ENCODE measurements at places on chromosomes 4 and X.

DNA sequence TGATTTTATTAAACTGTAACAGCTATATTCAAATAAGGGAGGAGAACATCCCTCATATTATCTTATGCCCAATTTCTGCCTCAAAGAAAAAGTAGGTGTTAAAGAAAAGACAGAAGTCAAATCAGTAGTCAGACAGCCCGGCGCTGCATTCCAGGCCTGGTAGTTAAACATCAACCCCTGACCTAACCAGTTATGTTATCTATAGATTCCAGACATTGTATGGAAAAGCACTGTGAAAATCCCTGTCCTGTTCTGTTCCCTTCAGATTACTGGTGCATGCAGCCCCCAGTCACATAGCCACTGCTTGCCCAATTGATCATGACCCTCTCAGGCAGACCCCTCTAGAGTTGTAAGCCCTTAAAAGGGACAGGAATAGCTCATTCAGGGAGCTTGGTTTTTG, 269.9 kb upstream of the GALNT7 start:
- DNase-seq, result no peak

DNA sequence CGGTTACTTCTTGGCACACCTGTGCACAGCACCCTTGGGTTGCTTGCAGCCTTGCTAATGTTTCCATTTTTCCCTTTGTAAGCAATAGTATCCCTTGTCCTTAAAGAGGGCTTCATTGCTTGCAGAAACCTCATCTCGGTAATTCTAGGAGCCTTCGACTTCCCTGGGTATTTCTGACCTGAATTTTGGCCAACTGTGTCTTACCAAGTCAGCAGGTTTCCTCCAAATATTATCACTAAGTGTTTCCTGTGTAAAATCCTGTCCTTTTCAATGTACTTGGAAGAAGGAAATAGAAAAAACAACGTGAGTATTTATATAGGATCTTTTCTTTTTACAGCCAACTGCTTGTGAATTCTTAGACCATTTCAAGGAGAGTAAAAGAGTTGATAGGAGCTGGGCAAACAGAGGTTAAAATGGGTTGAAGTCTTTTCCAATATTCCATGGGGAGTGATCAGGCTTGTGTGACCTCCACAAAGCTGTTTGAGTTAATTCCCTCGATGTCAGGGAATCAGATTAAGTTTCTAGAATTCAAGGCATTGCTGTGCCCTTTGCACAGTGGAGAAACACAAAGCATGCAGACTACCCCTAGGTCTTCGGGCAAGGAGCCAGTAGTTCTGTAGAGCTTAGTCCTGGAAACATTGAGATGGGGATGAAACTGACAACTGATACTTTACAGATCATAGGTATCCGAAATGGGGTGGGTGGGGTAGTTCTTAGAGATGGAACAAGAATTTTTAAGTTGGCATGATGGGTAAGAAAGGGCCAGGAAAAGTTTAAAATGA, 209.9 kb downstream of the CPE start:
- DNase-seq, result no peak

DNA sequence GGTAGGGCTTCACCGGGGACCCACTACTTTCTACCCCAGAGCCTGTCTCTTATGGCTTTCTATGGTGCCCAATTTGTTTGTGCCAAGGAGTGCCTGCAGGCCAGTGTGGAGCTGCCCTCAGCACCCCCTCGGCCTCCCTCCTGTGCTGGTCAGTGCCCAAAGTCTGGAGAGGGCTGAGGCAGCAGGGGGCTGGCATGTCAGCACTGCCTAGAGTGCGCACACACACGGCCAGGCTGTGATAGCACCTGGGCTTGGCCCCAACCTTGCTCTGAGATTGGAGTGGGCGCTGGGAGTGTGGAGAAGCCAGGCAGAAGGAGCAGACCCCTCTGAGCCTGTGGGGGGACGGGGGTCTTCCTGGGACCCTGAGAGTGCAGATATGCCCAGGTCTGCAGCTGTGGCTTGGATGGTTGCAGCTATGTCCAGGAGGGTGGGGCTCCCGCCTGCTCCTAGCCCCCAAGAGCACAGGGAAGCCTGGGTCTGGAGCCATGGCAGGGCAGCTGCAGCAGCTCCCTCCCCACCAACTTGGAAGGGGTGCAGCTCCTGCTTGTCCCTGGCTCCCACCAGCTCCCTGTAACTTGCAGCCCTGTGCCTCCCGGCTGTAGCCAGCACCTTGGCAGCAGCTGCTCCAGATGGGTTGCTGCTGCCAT, 46.3 kb downstream of the GAGE1 start:
- DNase-seq, result no peak

GRCh38 chr4:119212964-119213606, 572 bp downstream of the USP53 start:
- DNase-seq, result peak; percentile 45

- no peak for DNase-seq
Observed at GRCh38 chr4:110977554-110977953, 354.7 kb upstream of the PITX2 start.

GRCh38 chr4:118213101-118213500, 139.7 kb downstream of the PRSS12 start:
- no peak for DNase-seq

DNA sequence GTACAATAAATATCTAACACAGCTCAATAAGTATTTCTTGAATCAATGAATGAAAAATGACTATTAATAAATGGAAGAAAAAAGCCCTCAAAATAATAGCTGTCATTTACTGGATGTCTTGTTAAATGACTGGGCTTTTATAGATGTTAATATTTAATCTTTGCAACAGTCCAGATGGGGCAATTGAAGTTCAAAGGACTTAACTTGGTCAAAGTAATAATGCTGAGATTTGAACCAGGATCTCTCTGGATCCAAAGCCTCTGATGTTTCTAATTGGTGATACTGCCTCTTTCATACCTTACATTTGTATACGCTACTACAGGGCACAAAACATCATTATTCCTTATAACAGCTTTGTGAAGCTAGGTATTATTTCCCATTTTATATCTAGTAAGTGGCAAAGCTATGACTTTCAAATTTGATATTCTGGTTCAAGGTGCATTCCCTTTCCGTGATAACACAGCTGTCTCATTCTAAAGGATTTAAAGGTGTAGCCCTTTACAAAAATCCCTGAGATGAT, 72.6 kb downstream of the DCK start:
- no peak for DNase-seq

GRCh38 chr4:7807351-7807921, 132.2 kb downstream of the AFAP1 start:
- DNase-seq, result no peak

DNA sequence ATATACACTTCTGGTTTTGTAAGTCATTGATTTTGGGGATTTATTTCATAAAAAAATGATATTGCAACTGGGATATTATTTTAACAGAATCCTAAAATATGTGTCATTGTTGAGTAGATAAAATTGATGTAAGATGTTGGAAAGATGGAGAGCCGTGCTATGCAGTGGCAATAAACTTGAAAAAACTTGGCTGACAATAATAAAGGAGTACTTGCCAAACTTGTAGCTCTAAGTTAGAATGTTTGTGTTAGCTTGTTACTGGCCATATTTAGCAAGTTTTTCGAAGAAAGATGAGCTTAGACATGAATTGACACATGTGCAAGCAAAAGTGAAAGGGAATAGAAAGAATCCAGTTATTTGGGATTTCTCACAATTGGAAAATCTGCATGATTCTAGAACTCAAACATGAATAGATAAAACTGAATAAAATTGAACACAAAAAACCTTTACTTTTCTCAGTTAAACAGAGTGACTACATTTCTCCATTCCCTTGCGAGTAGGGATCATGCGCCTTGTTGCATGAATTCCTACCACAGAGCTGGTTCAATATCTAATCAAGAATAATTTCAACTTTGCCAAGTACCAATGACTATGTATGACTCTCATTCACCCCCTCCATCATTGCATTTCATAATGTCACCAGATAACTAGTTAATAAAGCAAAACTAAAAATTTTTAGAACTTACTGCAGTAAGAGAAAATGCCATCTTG, 327.8 kb downstream of the CAMK2D start:
- no peak for DNase-seq

- no peak for DNase-seq
Observed at GRCh38 chrX:125507119-125507518, 187.4 kb downstream of the TEX13C start.

DNA sequence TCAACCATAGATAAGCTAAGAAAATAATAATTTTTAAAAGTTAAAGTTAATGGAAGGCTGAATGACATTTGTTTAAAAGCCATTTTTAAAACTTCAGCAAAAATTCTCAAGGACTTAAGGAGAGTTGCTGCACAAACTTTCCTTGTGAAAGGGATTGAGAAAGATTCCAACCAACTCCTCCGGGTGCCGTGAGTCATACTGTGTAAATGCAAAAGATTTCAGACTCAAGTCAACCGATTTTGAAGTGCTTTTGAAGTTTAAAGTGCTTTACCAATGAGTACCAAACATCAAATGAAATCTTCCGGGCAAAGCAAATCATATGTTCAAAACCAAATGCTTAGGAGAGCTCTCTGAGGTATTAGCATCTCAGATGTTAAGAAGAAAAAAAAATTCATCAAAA, 31.4 kb downstream of the VCX2 start:
- DNase-seq, result no peak

GRCh38 chr4:84814094-84814750, 152.3 kb downstream of the WDFY3 start:
- no peak for DNase-seq

- DNase-seq, result no peak
Observed at GRCh38 chr4:73197220-73197619, 61.4 kb downstream of the ANKRD17 start.

DNA sequence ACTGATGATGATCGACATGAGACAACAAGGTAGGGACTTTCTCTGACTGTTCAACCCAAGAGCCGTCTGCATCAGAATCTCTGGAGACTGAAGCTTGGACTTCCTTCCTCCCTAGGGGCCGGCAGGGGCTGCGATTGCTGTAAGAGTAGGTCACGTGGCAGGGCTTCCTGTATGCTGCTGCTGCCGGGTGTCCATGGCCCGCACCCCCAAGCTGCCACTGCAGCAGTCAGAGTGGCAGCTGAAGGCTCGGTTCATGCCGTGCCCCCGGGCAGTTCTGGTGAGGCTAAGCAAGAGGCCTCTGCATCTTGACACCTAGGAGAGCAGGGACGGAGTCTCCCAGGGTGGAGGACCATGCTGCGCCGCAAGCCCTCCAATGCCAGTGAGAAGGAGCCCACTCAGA, at the start of gene SASH3:
Gene SASH3 (plus strand): TSS at position 203 of the 400 bp plus-strand sequence. CDS start 149 bp downstream, at position 352.
- DNase-seq, result no peak

DNA sequence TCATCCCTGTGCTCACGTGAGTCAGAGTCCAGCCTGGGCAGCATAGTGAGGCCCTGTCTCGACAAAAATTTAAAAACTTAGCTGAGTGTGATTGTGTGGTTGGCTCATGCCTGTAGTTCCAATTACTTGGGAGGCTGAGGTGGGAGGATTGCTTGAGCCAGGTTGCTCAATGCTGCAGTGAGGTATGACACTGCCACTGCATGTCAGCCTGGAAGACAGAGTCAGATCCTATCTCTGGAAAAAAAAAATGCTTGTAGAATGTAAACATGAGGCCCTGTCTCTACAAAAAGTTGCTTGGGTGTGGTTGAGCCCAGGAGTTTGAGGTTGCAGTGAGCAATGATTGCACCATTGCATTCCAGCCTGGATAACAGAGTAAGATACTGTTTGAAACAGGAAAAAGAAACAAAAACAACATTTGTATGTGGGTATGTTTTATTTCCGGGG, 11.3 kb upstream of the YTHDC1 start:
- no peak for DNase-seq

GRCh38 chrX:44343412-44344141, at the start of gene EFHC2:
Gene EFHC2 (minus strand): TSS chrX:44343672. CDS start chrX:44343588, 84 bp downstream.
- no peak for DNase-seq

DNA sequence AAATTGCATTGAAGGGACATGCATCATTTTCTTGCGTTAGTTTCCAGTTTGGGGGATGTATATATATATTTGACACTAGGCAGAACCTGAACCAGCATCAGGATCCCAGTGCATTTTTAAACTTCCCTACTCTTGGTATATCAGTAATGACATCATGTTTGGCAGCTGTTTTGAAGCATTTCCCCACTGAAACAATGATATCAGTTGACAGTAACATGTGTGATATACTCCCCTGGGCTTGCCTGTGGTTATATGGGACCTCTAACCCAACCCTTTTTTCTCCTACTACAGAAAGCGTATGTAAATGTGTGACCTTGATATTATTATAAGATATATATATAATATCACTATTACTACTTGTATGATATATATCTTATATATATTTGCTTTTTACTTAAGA, 225.9 kb upstream of the CASK start:
- DNase-seq, result no peak

GRCh38 chr4:37588150-37588549, 98.0 kb downstream of the RELL1 start:
- no peak for DNase-seq

- DNase-seq, result no peak
Observed at GRCh38 chr4:11741190-11741652, 312.5 kb upstream of the HS3ST1 start.

All from stimulated activated CD8-positive, alpha-beta memory T cell treated with anti-CD3 and anti-CD28 coated beads, Interleukin-15, amount 100 ng/mL, for 48 hours (primary cell).